Cardiac septum (tissue), 1 donor: ENCODE measurements at places on chromosomes 12 and 14. TPM values are rescaled to one million over a fixed set of nuclear protein-coding genes. Genes with fewer than 3 reads are reported as not detected.

APOF gene
- not detected for total RNA-seq

PDZRN4 gene
- not detected for total RNA-seq

EPS8 gene
- total RNA-seq: 21.2 TPM

SPX gene
- 10.0 TPM for total RNA-seq
